ENCODE measurements at places on chromosomes 11 and 22. TPM values are rescaled to one million over a fixed set of nuclear protein-coding genes. Genes with fewer than 3 reads are reported as not detected.

SEC14L6 gene
- total RNA-seq: not detected

PANX2 gene
- total RNA-seq: 0.43 TPM

OR56A1 gene
- total RNA-seq: 0.12 TPM

- DNase-seq: no peak
These were observed 15.2 kb downstream of the MIF start for GRCh38 chr22:23909296-23909898.

DNA sequence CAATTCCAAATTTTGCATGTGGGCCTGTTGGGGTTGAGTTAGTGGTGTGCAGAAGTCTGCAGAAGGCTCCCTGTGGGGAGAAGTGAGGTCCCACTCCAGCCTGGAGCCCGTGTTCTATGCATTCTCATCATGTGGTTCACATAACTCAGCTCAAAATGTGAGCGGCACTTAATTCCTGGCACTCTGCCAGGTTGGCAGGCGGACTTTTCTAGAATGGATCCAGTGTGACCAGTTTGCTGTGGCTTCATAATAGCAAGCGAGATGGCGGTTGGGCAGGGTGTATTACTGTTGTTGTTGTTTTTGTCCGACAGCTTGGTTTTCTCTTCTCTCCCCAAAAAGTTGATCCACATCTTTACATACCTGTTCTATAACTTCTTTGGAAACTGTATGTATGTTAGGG, 146.8 kb upstream of the TTC12 start:
- DNase-seq: no peak

DNA sequence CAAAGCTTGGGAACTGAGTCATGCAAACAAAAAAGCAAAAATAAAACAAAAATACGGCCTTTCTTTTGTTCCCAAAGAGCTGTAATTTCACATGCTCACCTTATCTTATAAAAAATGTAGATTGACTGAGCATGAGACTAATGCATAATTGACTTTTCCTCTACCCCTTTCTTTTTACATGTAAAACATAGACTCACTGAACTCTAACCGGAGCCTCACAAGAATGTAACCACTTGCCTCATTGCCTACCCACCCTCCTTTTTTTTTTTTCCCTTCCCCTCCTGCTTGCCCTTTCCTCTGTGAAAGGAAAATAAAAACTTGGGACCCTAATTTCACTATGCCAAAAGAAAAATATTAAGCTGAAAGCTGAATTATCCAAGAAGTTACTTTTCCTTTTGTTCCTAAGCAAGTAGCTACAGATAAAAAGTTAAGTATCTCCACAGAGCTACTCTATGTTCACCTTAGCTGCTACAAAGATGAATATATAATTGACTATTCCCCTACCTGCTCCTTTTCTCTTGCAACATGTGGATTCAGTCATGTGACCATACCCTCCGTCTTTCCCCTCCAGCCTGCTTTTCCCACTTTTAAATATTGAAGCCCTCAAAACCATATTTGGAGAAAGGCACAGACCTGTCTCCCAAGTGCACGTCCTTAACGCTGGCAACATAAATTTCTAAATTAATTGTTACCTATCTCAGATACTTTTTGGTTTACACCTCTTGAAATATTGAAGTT, 39.6 kb upstream of the WEE1 start:
- no peak for DNase-seq

- no peak for DNase-seq
These were observed 77.4 kb downstream of the GGTLC2 start for GRCh38 chr22:22721681-22722354.

GRCh38 chr22:20232781-20233180, 35.3 kb downstream of the RTN4R start:
- no peak for DNase-seq

DNA sequence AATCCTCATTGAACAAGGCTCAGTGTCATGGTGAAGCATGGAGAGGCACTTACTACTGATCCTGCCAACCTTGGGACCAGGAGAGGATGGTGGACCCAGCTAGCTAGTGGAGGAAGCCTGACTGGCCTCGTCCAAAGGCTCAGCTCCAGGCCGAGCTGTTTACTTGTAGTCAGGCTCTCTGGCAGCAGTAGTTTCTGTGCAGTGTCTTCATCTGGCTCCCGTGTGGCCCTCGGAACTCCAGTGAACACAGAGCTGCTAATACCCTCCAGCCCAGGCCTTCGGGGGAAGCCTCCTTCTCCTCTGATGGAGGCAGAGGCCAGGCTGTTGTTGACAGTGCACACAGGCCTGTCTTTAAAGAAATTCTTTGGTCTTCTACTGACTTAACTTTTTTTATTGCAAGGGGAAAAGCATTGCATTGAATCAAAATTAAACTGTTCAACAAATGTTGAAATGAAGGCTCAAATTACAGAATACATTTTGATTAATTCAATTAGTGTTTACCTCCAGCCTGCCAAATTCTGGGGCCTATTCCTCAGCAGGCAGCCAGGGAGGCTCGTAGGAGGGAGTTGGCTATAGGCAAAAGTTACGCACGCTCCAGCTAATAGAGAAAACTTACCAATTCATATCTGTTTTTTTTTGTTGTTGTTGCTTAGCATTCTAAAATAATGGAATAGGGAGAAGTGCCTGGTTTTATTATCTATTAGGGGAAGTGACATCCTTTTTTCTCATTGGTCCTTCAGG, 18.8 kb downstream of the PPFIBP2 start:
- no peak for DNase-seq

All from uterus (tissue), 4 donors.